Activated naive CD4-positive, alpha-beta T cell treated with anti-CD3 and anti-CD28 coated beads, Interleukin-2, amount 50 U/mL, for 72 hours (primary cell): ENCODE measurements at places on chromosomes 2 and 18.

- DNase-seq, result no peak
Measured at GRCh38 chr2:63553049-63553448, 35.2 kb downstream of the WDPCP start.

DNA sequence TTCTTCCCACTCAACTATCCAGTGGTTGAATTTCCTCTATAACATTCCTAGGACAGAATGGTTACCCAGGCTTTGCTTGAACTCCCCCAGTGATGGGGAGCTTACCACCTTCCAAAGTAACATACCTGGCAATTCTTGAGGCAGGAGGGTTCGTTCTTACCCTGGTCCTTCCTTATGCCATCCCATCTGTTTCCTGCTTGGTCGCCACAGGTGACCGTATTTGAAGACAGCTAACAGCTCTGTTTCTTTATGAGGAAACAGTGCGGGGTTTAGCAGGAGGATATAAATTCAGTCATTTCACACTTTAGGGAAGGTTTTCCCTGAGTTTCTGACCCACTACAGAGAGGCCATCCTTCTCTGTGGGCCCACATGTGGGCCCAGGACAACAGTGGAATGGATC is 42.6 kb downstream of the FOSL2 start:
- DNase-seq, result no peak

DNA sequence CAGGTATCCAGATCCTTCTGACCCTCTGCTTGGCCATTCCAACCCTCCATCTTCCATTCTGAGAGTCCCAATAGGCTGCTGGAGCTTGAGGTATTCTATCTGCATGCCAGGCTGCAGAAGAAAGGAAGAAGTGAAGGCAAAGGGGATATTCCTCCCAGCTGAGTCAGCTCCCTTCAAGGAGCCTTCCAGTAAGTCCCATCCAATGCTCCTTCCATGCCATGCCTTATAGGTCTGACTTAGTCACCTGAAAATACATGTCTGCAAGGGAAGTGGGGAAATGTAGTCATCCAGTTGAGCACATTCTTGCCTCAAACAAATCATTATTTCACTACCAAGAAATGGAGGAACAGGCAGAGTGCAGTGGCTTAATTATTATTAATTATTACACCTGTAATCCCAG is 464.6 kb downstream of the CNTNAP5 start:
- no peak for DNase-seq

GRCh38 chr2:241443486-241444223 is 64.7 kb downstream of the STK25 start:
- peak; percentile 90 for DNase-seq

- no peak for DNase-seq
Measured at GRCh38 chr18:31632356-31632755, 40.7 kb downstream of the TTR start.

DNA sequence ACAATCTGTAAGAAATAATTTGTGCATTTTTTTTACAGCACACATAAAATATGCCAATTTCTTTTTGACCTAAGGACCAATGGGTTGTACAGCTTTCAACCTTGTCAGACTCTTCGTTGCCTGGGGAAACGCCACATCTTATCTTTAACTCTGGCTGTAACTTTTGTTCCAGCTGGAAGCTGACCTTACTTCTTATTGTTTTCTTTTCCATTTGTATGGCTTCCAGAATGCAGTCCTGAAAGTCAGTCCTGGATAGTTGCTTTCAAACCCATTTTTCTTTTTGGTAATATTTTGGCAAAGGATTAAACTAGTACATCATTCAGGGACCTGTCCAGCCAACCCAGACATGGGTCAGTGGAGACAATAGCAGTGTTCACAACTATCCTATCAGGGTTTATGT is 686.5 kb upstream of the CDH2 start:
- DNase-seq, result no peak

DNA sequence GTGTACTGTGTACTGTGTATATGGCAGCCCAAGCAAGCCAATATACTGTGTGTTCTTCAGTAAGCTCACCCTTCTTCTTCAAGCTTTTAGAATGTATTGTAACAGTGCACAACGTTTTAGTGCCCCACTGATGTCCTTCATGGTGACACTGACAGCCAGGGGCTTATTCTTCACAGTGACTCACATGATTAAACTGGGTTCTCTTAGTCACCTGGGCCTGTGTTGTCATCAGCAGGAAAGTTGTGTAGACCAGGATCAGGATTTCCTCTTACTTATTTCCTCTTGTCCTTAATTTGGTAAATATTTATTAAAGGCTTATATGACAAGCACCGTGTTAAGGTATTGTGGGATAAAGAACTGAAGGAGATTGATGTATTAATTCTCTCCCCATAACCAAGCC is 67.9 kb upstream of the THOC1 start:
- no peak for DNase-seq

DNA sequence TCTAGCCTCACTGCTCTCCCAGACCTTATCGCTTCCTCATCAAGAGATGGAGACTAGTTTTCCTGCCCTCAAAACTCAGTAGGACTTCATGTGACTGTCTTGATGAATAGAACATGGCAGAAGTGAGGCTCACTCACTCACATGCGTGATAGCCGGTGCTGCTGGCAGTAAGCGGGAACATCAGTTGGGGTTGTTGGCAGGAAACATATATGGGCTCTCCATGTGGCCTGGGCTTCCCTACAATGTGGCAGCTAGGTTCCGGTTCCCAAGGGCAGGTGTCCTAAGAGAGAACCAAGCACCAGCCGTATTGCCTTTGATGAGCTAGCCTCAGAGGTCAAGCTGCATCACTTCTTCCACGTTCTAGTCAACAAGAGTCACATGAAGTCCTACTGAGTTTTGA is 15.2 kb upstream of the FAHD2A start:
- DNase-seq, result no peak

DNA sequence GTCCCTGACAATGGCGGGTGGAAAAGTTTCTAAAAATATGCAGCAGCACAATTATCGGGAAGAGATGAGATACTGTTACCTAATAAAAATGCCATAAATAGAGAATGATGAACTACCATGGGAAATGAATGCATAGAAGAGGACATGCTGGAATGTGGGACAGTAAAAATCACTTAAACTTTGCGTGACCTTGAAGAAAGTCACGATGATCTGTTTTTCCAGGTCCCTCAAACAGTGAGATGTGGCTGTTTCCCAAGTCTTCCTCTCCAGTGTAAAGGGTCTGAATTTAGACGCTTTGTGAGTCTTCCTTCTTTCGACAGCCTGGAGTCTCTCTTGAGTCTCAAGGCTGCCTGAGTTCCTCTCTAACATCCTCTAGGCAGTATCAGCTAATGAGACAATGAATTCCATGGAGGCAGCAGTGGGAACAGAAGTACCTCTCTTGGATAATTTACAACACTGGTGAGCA is 1.4 kb downstream of the CLUL1 start:
- no peak for DNase-seq

GRCh38 chr2:194104687-194105086 is 1552.3 kb upstream of the SLC39A10 start:
- DNase-seq, result no peak

GRCh38 chr18:4433717-4434116 is 21.4 kb downstream of the DLGAP1 start:
- DNase-seq, result no peak

DNA sequence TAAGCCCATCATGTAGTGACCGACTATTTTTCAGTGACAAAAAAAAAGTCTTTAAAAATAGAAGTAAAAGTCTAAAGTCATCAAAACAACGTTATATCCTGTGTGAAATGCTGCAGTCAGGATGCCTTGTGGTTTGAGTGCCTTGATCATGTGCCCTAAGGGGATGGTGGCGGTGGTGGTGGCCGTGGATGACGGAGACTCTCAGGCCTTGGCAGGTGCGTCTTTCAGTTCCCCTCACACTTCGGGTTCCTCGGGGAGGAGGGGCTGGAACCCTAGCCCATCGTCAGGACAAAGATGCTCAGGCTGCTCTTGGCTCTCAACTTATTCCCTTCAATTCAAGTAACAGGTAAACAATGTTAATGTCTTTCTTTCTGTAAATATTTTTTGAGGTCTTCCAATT is at the start of gene CD28:
CD28 (plus strand) TSS at position 237 of the 400 bp plus-strand sequence; CDS start at position 295, 58 bp downstream.
- peak; percentile 91 for DNase-seq

DNA sequence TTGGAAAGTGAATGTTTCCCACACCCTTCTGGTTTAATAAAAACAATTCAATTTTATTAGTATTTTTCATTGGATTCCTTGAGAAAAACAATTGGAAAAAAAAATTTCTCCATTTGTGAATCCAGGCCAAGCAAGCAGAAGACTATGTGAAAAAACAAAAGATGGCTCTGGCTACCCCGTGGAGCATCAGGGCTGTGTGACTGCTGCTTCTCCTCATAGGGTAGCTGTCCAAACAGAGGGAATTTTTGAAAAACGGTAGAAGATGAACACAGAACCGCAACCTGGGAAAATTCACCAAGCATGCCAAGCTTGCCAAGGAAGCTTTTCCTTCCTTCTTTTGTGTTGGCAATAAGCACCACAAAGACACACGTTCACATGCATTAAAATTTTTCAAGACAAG is 71.3 kb upstream of the ACVR2A start:
- no peak for DNase-seq

- no peak for DNase-seq
Measured at GRCh38 chr2:168210895-168211570, 36.4 kb downstream of the STK39 start.

- DNase-seq, result no peak
Measured at GRCh38 chr2:130911482-130911881, 74.8 kb downstream of the ARHGEF4 start.
